ENCODE measurements at places on chromosomes 7 and 10.
A peak's percentile ranks its signal among the peaks of the same experiment; 100 is the strongest.

DNA sequence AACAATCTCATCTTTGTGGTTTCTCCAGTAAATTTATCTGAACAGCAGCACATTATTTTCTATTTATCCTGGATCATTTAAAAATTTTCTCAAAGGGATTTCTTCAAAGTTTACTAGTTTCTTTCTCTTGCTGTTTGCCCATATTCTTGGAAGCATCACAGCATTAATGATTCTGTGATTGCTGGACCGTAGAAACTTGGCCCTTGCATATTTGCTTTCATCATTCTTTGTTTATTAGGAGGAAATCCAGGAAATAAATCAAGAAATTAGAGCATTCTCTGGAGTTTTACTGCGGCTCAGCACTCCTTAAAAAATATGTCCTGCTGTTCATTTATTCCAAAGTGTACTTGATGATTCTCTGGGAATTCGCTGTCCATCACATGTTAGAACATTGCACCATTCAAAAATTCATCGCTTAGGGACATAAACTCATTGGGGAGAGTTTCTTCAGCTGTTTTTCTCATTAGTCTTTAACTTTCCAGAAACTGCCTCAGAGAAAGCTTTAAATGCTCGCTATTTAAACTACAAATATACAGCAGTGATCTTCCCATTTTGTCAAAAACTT, 264.0 kb upstream of the CDC14C start:
- no peak for DNase-seq

DNA sequence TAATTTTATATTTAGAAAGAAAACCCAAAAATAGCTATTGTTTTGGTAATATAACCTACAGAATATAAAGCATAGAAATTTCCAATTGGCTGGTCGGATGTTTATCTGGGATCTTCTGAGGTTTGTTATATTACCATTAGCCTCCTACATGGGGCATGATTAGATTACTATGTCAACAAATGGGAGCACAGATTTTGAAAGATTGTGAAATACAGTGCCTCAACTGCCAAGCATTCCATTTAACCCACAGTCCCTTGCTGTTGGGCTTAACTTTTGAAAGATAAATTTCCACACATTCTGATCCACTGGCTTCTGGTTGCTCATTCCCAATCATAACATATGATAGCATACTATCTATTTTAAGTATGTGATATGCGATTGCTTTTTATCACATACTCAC, 455.4 kb upstream of the C7orf33 start:
- no peak for DNase-seq

DNA sequence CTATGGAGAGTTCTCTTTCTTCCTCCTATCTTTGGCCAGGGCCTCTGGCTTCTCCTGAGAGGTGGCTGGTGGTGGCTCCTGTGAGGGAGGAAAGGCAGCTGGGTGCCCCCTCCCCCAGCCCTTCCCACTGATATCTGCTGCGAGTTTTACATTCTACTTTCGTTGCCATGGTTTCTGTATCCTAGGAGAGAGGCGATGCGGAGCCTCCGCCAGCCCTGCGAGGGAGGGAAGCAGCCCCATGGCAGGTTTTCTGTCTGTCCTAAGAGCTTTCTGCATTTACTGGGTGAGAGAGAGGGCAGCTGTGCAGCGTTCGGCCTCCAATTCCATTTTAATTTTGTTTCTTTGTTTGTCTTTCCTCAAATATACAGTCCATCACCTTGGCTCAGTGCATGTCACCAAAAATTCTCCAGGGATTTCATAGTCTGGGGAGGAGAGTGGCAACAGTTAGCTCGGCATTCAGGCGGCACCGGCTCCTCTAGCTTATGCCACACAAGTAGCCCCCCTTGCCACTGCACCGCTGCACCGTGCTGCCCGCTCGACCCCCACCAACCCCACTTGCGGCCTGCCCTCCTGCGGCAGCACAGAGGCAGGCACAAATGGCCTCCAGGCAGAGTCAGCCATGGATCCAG, 20.4 kb downstream of the DNAJB12 start:
- peak; percentile 86 for DNase-seq

DNA sequence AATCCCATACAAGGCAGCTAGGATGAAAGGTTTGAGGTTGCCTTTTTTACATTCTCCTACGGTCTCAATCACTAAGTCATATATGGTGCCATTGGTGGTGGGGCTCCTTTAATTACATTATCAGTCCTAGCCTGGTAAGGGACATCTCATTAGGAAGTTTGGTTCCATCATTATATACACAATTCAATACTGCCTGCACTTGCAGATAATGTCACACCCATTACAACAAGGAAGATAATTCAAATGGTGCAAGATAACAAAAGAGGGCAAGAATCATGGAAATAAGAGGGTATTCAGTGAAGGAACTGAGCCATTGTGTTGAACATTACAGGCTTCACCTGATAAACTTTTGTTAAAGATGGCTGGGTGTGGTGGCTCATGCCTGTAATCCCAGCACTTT, 1.7 kb upstream of the TMEM248 start:
- DNase-seq: no peak

- no peak for DNase-seq
These were observed 124.6 kb downstream of the LRRN3 start for GRCh38 chr7:111215550-111215949.

DNA sequence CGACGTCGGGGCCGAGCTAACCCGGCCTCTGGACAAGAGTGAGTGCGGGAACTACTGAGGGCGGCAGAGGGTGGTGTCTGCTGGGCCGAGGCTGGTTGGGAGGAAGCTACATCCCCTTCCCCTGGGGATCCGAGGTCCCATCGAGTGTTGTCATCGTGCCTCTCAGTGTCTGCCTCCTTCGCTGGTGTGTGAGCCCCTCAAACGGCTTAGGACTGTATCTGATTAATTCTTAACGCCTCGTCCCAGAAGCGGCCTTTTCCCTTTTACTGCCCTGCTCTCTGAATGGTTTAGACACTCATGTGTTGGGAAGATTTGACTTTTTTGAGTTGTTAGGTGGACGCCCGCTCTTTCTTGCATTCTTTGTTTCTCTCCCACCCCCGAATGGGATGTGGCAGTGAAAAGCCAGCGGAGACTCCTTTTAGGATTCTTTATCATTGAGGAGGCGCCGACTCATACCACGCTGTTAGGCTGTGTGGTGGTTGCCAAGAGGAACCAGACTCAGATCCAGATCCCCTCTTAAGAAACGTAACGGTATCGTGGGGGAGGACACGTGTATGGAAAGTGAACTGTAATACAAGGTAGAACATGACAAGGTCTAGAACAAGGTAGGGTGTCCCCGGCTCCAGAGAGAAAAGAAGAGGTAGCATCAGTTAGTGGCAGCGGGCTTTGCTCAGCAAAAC, 631 bp downstream of the SUPV3L1 start:
- DNase-seq: no peak

- DNase-seq: peak; percentile 90
These were observed 33.4 kb upstream of the PPP3CB start for GRCh38 chr10:73529089-73529832.

DNA sequence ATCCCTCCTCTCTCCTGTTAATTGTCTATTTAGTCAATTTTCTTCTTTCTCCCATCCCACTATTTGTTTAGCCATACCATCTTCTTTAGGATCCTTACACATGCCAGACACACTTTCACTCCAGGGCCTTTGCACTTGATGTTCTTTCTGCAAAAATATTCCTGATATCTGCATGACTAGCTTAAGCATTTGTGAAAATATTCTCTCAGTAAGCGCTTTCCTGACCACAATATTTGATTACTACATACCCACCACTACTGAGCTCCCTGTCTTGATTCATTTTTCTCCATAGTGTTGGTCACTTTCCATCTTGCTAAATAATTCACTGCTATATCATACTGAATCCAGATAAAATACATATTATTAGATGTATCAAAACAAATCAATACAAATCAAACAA, 75.1 kb downstream of the SEMA3D start:
- no peak for DNase-seq

- no peak for DNase-seq
These were observed 121.8 kb upstream of the CAV2 start for GRCh38 chr7:116377721-116378120.

DNA sequence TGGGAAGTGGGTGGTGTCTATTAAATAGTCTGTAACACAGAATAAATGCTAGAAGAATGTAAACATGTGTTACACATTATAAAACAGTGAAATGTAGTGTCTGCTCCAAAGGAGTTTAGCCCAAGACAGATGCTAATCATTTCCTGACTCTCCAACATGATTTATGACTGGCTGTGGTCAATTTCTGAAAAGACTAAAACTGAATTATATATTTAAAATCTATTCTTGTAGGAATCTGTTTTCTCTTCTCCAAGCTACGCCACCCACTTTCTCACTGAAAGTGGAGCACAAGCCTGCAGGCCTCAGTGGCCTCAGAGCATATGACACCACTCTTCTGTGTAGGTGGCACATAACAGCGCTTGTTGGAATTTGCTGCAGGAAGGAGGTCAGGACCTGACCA, 44.4 kb downstream of the CTTNBP2 start:
- DNase-seq: no peak

DNA sequence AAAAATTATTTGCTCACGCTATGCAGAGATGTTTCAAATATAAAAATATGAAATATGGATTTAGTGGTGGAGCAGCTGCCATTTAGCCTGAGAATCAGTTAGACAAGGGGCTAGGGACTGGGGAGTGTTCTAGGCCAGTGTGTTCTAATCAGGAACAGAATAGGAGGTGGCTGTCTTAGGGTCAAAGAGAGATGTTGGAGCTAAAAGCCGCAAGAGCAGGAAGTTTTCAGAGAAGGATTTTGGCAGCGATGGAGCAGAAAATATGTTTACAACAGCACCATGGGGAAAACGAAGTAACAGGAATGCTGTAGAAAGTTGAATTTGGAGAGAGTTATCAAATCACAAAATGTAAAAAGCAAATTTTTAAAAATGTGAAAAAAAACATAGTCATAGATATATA, 314.0 kb upstream of the SEMA3A start:
- no peak for DNase-seq

DNA sequence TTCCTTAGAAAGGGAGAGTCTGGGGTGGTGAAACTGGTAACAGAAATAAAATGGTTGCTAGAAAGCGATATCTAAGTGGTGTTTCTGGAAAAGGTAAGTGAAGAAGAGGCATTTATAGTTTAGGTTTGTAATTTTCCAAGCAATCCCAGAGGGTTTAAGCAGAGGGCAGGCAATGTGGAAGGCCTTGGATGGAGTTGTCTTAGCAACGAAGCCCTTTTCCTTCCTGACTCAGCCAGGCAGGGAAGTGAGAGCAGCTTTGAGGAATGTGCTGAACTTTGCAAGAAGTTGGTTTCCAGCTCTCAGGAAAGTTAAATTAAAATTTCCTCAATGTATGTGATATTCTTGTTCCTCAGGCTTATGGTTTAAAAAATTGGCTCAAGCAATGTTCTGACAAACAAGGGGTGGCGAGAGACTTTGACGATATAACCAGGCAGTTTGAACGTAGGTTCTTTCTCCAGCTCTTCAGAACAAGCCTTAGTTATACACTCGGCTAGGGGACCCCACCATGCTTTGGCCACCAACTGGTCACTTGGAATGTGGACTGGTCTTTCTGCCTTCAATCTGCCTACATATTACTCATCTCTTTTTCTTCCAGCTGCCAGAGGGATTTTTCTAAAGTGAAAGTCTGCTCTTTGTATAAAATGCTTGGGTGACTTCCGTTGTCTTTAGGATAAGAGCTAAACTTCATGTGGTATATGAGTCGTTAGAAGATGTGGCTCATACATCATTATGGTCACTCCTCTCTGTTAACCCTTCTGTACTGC, 66.9 kb upstream of the SLC25A13 start:
- DNase-seq: no peak

DNA sequence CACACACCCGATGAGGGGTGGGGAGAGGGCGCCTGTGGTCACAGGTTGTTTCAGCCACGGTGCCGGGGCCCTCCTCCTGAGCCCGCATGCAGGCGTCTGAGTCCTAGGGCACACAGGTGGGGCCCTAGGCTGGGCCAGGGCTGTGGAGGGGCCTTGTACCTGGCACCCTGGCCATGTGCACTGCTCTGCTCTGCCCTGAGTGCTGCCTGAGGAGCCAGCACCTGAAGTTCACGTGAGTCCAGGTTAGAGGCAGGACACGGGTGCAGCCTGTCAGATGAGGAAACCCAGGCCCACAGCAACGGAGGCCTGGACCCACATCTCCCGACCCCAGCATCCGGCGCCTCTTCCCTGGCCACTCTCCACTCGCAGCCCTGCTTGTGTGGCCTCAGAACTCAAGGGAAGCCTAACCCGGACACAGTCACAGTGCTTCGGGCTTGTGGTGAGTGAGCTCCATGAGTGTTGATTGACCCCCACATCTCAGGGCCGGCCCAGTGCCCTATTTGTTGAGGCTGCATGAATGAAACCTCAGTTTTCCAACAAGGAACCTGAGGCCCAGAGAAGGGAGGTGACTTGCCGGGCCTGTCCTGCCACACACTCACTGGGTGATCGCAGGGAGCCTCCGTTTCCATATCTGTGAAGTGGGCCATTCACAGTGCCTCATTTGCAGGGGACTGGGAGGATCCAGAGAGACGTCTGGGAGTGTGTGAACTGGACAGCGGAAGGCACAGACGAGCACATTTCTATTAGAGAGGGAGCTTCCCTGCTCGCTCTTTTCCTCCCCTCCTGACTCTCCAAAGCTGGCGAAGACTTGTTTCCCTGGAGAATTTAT, 39.6 kb downstream of the PPIF start:
- DNase-seq: no peak

- no peak for DNase-seq
These were observed 4.5 kb downstream of the CPA2 start for GRCh38 chr7:130270947-130271800.

GRCh38 chr7:135466442-135467206, 43.3 kb downstream of the CNOT4 start:
- DNase-seq: no peak

DNA sequence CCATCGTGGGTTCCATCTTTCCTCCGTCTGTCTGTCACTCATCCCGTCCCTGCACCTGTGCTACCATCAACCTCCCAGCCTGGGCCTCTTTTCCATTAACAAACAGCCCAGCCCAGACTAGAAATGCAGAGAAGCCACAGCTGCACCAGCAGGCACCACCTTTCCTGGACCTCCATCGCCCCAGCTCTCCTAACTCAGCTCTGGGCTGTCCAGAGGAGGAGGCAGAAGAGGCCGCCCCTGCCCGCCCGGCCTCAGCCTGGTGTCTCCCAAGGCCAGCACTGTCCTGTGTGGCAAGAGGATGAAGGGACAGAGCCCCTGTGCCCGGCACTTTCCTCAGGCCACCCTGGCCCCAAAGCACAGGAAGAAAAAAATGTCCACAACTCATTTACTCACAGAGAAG, 225.6 kb downstream of the PTPRN2 start:
- DNase-seq: no peak

DNA sequence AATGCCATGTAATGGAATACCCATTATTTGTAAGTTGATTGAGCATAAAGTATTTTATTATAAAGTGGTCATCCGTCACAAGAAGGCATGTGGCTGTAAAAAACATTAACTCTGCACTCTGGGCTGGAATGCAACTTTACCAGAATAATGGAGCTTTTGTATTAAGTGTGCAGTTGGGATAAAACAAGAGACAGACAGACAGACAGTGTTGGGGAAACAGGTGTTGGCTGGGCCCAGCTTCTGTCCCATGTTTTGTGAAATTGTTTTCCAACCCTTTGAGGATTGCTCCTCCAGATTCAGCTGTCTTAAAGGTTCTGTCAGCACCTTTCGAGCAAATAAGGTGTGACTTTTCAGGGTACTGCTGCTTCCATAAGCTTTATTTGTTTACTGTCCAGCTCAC, 67.9 kb upstream of the NFKB2 start:
- no peak for DNase-seq

Measured in Ammon's horn (tissue), 1 donor.